NCI-H526 (cell line): ENCODE measurements at places on chromosomes 6 and 20.
A peak's percentile ranks its signal among the peaks of the same experiment; 100 is the strongest.

DNA sequence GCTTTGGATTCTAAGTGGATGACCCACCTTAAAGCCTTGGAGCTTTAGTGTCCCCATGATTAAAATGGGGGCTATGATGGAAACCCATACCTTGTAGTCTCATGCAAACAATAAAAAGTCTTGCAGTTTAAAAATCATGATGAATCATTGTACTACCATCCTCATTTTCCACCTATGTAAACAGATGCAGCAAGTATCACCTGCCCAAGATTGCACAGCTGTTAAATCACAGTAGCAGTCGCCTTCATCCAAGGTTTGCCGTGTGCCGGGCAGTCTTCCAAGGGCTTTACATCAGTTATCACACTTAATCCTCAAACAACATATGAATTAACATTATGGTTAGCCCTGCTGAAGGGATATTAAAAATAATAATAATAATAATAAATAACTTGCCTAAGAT is 210.3 kb downstream of the FOXA2 start:
- no peak for DNase-seq

DNA sequence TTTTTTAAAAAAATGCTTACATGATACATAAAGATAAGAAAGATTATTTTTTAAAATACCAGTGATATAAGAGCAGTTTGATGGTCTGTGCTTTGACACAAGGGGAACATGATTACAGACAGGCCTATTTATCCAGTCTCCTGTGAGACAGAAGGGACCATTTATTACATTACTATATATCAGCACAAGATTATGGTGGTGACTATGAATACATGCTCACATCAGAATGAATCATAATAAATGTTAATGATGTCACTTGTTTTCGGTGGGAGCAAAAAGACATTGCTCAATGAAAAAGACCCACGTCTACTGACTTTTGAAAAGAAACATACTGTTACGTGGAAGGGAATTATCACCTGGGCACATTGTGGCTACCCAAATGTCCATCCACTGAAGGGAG is 455.1 kb downstream of the CDC5L start:
- no peak for DNase-seq

DNA sequence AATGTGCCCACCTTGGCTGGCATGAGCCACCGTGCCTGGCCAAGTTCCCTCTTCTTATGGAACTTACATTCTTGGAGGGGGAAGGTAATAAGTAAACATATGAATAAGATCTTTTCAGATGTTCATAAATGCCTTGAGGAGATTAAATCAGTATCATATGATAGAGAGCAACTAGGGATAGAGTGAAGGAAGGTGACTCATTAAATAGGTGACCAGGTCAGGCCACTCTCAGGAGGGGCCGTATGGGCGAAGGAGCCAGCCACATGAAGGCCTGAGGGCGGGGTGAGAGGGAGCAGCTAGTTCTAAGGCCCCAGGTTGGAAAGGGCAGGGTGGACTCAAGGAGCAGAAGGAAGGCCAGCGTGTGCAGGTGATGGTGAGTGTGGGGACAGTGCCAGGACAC is 91.1 kb downstream of the UST start:
- DNase-seq: no peak

DNA sequence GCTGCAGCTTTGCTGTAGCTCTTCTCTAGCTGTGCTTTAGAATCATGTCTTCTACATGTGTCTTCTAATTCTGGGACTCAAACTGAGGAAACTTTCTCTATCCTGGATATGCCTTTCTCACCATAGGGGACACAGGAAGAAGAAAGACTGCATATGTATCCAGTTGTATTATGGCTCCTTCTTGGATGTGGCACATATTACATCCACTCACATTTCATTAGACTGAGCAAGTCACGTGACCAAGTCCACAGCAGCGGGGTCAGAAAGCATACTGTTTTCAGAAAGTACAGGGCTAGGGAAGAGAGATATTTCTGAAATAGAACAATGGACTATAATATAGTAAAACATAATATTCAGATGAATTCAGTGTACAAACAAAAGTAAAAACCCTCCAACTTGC is 187.6 kb upstream of the RIMS1 start:
- DNase-seq: no peak

GRCh38 chr6:16229700-16230099 is 8.7 kb upstream of the GMPR start:
- DNase-seq: no peak

- peak; percentile 2 for DNase-seq
These were observed 176.3 kb downstream of the ADGRG6 start for GRCh38 chr6:142478117-142478516.

DNA sequence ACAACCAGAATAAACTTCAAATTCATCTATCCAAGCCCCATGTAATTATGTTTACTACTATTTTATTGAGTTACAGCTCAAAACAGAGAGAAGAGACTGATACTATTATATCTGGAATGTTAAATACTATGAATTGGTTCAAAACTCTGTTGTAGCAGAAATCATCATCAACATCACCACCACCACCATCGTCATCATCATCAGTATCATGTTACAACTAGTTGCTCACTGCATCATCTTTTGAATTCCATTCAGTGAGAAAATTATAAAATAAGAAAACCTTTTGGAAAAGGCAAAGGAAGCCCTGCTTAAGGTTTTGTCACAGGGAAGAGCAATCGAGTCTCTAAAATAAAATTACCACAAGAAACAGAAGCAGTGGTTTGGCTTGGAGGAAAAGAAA is 36.2 kb upstream of the THEMIS start:
- DNase-seq: no peak

- DNase-seq: no peak
These were observed 12.8 kb upstream of the KHDRBS2 start for GRCh38 chr6:62298745-62299392.

DNA sequence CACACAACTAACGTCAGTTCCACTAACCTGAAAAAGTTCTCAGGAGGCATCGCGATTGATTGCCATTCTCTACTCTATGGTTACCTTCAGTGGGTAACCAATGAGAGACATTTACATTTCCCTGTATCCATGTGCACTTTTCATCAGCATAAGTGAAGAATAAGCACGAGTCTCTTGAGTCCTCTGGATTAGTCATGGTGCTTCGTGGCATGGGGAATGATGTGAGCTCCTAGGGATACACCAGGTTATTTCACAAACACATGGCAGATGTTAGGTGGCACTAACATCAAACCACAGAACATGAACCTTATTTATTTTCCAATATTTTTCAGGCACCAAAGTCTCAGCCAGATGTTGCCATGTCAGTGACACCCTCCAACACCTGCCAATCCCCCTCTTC is 64.0 kb downstream of the FYN start:
- DNase-seq: no peak
